HEK293T (cell line): ENCODE measurements at places on chromosomes 3 and 15.

DNA sequence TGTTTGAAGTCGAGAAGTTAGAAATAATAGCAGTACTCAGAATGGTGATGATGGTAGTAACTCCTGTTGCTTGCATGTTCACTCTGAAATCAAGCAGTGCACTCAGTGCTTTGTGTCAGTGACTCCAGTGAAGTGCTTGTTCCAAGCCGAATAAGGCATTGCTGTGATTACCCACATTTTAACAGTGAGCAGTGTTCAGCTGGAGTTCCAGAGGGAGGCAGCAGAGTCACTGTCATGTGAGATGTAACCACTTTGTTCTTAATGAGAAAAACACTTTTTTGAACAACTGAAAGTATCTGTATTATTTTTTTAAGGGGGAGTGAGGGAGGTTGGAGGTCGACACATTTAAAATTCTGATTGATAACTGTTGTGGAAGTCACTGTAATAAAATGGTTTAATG lies 3.7 kb downstream of the MDFIC2 start:
- peak; percentile 15 for DNase-seq

DNA sequence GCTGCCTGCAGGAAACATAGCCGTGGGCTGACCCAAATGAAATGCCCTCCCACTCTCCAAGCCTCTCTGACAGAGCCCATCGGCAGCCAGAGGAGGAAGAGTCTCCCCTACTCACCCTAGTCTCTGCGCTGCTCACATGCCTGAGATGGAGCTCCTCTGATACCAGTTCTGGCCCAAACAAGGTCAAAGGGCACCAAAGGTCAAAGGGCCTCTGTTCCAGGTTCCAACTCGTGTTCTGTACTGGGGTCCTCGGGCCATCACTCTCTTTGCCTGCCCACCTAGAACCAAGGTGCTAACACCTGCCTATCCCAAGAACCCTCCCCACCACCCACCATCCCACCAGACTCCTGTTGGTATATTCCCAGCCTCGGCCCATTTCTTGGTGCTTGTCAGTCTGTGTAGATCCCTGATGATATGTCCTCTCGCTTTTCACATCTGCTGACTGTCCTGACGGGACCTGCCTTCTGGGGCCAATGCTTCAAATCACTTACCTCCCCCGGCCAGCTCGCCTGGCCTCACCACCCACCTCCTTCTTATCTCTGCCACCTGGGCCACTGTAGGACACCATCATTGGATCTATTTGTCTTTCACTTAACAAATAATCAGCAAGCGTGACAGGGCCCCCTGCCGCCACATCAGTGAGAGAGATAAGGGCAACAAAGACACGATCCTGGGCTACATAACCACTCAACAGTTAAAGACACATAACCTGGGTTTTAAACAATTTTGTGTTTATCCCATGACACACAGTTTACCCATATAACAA lies 90.4 kb downstream of the SRGAP3 start:
- no peak for DNase-seq

DNA sequence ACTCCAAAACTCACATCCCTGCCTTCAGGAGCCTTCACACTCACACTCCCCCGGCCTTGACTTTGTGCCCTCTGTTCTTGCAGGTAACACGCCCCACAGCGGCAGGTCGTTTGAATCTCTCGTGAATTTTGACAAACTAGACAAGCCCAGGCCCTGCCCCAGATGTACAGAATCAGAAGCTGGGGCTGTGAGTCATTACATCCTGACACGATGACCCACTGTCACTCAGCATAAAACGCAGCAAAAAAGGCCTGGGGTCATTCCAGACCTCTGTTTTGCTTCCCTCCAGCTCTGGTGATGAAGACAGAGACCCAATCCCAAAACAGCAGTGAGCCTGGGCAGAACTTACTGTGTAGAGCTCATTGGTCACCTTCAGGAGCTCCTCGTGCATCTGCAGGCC lies 116.4 kb upstream of the RAD18 start:
- DNase-seq: no peak

DNA sequence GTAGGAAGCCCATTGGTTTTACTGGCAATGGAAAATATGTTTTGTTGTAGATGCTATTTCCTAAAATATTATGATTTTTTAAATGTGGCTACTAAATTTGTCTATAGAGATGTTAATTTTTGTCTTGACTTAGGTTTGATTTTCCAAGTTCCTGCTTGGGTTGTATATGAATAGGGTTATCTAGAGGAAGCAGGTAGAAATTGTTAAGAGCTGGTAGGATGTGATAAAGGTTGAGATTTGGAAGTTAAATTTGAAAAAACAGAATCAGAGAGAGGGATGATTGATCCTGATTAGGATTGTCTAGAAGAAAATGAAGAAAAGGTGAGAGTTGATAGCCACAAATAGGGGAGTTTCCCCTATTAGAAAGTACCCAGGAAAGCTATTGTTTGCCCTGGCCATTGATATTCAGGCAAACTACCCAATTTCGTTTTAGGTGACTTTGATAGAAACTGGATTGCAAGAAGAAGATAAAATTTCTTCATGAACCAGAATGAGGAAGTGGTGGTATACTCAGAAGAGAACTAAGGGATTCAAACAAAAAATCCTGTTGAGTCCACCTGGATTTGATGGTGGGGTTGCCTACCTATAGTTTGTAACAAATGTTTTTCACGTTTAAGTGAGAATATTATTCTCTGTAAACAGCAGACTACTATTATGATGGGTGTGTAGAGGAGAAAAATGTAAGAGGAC lies 91.2 kb upstream of the PHLDB2 start:
- DNase-seq: no peak

DNA sequence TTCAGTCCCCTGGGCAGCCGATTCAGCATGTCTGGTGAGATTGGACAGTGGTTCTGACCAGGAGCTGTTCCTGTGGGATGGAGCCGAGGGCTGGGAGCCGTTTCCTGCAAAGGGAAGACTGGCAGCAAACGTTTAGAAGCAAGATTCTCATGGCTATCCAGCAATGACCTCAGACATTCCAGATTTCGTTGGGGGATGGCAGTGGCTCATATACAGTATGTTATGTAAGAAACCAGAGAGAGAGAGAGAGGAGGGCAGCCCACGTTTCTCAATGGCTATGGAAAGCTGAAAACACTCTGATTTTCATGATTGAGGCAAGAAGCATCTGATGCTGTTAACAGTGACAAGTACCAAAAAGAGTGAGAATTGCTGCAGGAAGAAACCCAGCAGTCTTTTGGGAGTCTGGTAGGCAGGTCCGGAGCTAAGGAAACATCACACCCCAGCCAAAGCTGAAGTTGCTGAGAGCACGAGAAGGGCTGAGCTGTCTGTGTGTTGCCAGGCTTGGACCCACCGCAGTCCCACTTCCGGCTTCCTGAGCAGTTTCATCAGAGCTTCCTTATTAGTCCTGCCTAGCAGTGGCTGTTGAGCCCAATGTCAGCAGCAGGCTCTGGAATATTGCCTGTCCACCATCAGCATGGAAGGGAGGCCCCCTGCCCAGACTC lies 25.6 kb upstream of the VPS8 start:
- no peak for DNase-seq

DNA sequence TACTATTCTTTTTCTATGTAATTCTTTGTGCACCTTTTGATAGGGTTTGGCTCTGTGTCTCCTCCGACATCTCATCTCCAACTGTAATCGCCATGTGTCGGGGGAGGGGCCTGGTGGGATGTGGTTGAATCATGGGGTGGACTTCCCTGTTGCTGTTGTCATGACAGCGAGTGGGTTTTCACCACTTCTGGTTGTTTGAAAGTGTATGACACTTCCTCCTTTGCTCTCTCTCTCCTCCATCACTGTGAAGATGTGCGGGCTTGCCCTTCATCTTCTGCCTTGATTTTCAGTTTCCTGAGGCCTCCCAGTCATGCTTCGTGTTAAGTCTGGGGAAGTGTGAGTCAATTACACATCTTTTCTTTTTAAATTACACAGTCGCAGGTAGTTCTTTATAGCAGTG lies 225.8 kb upstream of the DPPA4 start:
- no peak for DNase-seq

- DNase-seq: no peak
Observed at GRCh38 chr3:49296781-49297411, 19.9 kb upstream of the C3orf62 start.

DNA sequence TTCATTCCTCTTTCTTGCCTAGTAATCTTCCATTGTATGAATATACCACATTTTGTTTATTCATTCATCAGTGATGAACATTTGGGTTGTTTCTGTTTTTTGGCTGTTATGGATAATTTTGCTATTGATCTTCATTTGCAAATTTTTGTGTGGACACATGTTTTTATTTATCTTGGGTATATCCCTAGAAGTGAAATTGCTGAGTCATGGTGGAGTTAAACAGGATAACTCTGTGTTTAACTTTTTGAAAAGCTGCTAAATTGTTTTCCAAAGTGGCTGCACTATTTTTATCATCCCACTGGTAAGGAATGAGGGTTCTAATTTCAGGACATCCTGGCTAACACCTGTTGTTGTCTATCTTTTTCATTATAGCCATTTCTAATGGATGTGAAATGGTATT lies 74.6 kb upstream of the ARL6 start:
- no peak for DNase-seq

- DNase-seq: no peak
Observed at GRCh38 chr3:197877902-197878301, 72.1 kb upstream of the RPL35A start.

- no peak for DNase-seq
Observed at GRCh38 chr3:48856469-48856868, 8.8 kb upstream of the PRKAR2A start.

DNA sequence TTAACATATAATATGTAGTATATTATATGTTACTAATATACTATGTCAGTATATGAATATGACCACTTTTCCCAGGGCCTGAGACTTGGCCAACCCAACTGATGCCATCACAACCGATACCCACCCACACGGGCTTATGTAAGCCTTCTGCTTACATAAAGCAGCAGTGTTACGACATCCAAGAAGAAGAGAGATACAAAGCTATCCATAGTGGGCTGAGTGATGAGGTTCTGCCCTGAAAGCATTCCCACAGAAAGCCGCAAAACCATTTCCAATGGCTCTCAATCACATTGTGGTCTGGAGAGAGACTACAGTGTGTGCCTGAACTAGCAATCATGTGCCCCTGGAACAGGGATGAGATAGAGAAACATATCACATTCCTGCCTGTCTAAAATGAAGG lies 177.9 kb downstream of the PLOD2 start:
- no peak for DNase-seq

GRCh38 chr3:69866988-69867720 lies 127.9 kb downstream of the MITF start:
- no peak for DNase-seq

GRCh38 chr3:175898194-175898593 lies 1039.1 kb downstream of the NAALADL2 start:
- no peak for DNase-seq

- peak; percentile 78 for DNase-seq
Observed at GRCh38 chr3:170689893-170690660, 104.2 kb upstream of the SLC7A14 start.

DNA sequence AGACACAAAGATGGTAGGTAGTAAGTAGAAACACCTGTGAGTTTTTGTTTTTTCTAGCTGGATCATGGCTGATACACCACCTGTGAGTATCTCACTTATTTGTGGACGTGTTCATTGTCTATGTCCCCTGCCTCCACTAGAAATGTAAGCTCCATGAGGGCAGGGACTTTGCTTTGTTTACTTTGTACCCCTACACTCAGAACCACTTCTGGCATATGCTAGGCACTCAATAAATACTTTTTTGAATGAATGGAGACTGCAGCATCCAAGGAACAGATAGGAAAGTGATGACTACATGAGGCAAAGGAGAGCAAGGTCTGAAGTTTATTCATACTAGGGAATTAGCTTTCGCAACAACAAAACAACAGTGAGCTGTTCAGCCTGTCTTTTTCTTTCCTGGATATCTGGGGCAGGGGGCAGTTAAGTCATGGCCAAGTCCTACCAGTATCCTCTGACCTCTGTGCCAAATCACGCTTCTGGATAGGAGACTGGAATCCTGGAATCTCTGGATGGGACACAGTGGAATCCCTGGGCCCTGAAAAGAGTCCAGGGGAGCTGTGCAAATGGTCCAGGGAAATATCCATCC lies 11.6 kb upstream of the EPB42 start:
- DNase-seq: no peak

DNA sequence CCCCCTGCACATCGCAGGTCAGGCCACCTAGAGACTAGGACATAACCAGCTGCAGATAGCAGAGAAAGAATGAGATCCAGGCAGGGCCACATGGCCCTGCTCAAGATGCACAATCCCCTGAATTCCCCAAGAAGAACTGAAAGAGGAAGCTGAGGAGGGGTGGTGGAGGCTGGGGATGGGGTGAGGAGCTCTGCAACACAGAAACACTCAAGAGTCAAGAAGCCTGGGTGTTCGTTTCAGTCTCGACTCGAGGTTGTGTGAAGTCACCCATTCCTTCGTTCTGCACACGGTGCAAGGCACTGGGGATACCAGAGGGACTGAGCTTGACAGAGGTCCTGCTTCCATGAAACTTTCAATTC lies 62.0 kb downstream of the TLE3 start:
- no peak for DNase-seq

DNA sequence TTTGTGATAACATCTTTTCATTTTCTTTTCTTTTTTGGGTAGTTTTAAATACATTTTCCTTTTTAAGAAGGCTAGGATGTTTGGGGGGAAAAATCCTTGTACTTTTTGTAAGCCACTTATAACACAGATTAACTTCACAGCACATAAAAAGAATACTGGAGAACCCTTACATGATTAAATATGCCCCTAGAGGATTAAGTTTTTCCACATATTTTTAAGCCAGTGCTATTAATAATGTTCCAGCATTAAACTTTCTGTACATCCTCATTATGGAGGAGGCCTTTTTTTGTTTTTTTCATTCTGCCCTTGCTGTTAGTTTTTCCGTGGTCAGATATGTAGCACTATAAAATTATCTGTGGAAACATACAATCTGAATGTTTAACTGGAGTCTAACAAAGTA lies 147.9 kb downstream of the ATG7 start:
- no peak for DNase-seq

- DNase-seq: no peak
Observed at GRCh38 chr15:77282333-77282732, 137.6 kb downstream of the PEAK1 start.

GRCh38 chr15:72933976-72934375 lies 118.3 kb upstream of the NEO1 start:
- no peak for DNase-seq

DNA sequence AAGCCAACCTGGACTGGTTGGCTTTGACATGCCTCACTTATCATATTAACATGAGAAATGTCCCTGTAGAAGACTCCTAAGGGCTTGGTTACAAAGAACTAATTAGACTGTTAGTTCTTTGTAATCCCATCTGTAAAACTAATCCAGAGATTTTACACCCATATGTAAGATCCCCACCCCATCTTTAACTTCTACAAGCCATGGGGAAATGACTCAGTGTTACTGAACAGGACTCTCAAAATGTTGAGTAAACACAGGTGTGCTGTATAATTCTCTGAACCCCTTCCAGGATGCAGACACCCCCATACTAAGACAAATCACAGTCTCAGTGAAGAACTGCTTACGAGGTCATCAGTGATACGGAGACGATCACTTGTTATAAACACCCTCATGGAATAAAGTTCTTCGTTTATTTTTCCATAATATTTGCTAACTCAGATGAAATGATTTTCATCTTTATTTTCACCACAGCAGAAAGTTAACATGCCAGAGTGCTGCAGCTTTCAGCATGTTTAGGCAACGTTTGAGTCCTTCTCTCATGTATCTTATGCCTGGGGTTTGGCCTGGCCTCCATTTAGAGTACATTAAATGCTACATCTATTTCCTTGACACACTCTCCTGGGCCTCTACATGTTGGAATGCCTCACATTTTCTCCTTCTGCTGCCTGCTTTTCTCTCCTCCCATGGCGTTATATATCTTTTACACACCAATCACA lies 55.3 kb upstream of the LEKR1 start:
- no peak for DNase-seq
